ENCODE measurements at places on chromosomes 3 and 15.

- DNase-seq, result no peak
Measured at GRCh38 chr15:83657549-83657948, 3.6 kb downstream of the ADAMTSL3 start.

DNA sequence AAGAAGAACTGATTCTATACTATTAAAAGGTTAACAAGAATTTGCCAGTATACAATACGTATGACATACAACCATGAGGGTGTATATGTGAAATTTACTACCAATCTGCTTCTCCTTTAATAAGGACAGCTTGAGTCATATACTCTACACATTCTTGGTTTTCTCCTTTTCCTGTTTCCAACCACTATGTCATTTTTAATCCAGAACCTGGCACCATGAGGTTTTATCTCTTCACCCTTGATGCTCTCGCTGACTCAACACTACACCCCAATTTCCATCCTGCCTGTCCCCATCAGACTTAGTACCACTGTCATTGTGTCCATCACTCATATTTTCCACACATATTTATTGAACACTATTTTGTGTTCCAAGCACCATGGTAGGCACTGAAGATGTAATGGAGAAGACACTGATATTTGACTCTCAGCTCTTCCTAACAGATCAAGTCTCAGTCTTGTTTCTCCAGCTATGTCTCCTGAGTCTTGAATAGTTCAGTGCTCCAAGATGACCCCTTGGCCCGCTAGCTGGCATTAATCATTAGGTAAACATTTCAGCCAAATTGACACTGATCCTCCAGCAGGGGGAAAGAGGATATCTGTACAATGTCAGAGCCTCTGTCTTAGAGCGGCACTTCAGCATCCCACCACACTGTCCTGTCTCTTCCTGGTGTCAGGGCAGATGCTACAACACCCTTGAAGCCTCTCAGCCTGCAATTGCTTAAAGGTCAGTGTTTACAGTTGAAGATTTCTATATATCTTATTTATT, 11.2 kb upstream of the COL8A1 start:
- no peak for DNase-seq

DNA sequence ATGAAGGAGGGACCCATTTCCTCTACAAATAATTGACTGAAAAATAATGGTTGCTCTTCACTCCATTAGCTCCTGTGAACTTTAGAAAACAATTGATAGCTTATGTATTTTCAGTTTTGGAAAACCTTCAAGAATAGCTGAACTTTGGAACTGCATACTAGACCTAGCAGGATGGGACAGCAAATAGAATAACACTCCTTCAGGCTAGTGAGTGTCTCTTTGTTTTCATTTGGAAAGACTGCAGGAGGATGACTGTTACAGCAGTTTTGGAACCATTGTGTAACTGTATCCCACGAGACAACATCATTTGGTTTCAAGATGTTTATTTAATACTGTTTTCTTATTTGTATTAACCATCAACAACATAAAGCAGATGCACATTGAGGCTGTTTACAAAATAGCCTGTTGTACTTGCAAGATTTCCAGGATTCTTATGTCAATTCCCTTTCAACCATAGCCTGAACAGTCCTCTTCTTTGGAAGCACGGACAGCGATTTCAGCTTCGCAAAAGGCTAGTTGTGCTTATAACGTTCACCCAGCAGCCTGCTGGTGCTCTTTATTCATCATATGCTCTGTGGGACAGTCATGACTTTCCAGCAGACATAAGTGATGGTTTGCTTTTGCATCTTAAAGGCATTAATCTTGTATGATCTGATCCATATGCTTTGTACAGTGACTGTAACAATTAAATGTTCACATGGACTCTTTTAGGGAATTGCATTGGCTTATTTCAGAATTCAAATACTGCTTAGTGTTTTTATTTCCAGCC, 335.5 kb downstream of the IL5RA start:
- no peak for DNase-seq

- no peak for DNase-seq
Measured at GRCh38 chr3:64974401-64974800, 286.6 kb upstream of the ADAMTS9 start.

- DNase-seq, result no peak
Measured at GRCh38 chr3:60953351-60953750, 297.9 kb downstream of the FHIT start.

GRCh38 chr3:43766672-43767465, 76.1 kb downstream of the ABHD5 start:
- no peak for DNase-seq

GRCh38 chr3:15460891-15461531, 33.6 kb downstream of the EAF1 start:
- no peak for DNase-seq

DNA sequence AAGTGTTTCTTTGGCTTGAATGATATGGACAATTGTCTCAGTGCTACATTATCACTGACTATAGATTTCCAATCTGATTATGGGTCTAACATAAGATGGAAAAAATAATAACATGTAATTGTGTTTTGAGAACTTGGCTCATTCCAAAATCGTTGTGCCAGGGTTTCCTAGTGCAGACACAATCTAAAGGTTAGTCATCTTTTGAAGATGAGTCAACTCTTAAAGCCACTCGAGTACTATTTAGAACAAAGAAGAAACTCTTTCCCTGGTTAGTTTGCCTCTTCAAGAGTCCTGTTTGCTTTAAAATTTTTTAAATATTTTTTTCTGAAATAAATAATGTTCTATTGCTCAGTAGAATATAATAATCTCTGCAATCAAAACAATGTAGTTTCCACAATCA, 301.0 kb downstream of the CADM2 start:
- DNase-seq, result no peak

- DNase-seq, result no peak
Measured at GRCh38 chr15:81302701-81303109, 21.2 kb downstream of the STARD5 start.

DNA sequence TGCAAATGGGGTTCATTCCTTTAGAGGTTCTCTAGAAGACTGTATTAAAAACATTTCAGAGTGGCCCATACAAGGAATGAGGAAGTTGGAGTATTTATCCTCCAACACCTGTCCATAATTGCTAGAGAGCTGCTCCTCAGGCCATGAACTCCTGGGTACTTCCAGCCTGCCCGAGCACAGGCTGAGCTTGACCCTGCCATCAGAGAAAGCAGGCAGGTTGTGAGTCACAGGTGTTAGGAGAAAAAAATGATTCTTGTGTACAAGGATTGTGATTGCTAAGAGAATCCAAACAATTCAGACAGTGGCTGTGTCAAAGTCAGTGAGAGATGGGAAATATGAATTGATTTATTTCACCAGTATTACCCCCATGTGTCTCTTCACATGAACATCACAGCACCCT, 156.8 kb upstream of the GADL1 start:
- DNase-seq, result no peak

DNA sequence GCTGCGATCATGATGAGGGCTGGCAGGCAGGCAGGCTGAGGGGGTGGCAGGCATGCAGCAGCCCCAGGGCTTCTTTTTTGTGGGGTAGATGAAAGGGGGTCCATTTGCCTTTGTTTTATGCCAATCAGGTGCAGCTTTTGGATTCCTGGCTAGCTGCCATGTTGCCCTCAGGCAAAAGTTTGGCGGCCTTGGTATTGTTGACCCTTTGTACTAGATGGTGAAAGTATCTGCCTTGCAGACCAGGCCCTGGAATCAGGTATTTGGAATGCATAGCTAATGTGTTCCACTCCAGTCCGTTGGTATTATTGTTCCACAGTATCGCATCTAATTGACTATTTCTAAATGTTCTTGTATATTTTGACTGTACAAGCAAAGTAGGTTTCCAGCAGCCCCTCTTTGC, 35.0 kb downstream of the EEFSEC start:
- DNase-seq, result no peak

- DNase-seq, result no peak
Measured at GRCh38 chr3:79002465-79003372, 765.1 kb downstream of the ROBO1 start.

DNA sequence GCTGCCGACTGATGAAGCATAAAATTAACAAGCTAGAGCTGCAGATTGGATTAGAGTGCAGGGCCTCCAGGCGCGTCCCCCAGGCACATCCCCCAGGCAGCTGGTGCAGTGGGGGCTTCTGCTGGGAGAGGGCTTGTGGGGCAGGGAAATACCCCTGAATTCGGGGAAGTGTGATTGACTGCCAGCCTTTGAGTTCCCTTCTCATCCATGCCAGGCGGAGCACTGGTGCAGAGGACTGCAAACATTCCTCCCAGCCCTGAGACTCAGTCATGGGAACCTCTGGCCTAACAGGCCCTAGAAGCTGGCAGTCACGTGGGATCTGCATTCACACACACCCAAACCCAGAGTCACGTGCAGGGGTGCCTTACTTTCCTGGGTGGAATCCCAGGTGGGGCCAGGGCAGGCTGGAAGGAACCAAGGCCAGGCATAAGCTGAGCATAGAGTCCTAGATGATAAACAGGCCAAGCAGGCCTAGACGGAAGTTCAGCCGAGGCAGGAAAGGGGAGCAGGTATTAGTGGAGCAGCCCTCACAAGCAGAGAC, 46.2 kb upstream of the SEC22A start:
- DNase-seq, result no peak

GRCh38 chr3:153633407-153633806, 471.4 kb downstream of the RAP2B start:
- no peak for DNase-seq

- DNase-seq, result no peak
Measured at GRCh38 chr3:160564258-160564911, 986 bp downstream of the KPNA4 start.

- DNase-seq, result no peak
Measured at GRCh38 chr3:130963878-130964277, 62.7 kb downstream of the ASTE1 start.

- DNase-seq, result no peak
Measured at GRCh38 chr15:70387081-70387480, 289.4 kb upstream of the TLE3 start.

GRCh38 chr3:150739200-150739863, 23.6 kb downstream of the SIAH2 start:
- DNase-seq, result no peak

GRCh38 chr3:55423782-55424181, 63.3 kb downstream of the WNT5A start:
- no peak for DNase-seq

DNA sequence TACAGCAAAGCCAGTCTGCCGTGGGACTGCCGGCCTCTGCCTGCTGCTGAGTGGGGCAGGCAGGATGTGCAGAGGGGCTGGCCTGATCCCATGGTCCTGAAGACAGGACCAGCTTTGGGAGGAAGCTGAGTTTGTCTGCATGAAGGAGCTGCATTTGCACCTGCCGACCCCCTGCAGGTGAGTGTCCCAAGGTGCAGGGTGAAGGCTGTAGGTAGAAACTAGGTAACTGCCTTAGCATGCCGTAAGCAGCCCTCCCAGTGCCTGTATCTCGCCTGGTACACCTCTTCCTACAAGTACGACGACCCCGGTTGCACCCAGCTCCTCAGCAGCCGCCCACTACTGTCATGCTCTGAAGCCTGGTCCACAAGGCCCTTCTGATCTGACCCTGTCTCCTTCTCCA, 34.9 kb downstream of the AMOTL2 start:
- DNase-seq, result no peak

DNA sequence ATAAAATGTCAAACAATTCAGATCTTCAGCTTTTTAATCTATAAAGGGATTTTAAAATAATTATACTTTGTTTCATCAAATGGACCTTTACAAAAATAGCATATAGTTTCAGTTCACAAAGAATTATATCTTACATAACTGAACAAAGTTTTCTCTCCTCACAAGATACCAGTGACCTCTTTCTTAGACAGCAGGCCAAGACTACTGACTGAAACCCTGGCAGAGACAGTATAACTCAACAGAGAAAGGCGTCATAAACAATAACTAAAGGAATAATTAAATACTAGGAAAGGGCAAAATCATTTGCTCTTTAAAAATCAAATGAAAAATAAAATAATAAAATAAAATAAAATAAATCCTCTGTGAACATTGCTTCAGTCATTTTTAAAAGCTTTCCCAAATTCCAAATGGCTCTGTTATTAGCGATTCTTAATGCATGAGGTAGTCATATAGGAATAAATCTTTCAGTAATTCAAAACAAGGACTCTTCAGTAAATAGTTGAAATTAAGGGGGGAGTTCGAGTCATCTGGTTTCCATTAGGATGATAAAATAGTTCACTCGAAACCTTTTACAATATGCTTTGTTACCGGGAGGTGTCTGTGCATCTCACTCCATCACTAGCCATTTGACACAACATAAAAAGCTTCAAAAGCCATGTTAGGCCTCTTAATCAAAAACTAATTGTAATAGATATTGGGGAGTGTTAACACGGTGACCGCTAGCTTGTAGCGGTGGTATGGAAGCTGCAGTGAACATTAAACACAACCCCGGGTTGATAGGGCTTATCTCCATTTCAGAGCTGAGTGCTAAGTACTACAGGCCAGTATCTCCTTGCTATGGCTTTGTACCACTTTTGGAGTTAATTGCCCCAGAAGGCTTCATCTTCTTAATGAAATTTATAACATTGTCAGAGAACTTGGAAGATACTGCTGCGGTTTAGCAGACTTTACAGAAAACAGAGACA, 142.9 kb upstream of the NR2F2 start:
- DNase-seq, result no peak

DNA sequence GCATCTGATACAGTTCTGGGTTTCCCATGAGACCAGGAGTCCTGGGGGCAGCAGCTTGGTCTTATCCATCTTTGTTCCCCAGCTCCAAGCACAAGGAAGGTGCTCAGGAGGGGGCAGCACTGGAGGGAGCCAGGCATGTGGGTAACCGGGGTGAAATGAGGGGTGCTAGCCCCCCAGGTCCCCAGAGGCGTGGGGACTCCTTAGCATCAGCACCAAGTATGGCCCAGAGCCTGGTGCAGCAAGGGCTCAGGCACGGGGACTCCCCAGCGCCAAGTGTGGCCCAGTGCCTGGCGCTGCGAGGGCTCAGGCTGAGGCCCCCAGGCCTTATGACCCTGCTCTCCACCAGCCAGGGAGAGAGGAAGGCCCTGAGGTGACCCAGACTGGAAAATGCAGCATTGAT, 94.1 kb downstream of the CHSY1 start:
- no peak for DNase-seq

DNA sequence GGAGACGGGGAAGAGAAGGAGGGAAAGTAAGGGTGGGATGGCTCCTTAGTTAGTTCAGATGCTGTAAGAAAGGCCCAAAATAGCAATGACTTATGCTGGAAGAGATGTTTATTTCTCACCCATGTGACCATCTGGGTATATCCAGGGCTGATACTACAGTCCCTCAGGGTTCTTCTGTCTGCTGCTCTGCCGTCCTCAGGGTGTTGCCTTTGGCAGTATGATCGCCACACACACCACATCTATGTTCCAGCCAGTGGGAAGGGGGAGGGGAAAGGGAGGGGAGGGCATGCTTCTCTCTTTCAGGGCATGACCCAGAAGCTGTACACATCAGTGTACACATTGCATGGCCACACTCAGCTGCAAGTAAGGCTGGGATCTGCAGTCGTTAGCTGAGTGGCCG, 10.2 kb downstream of the CD276 start:
- no peak for DNase-seq

GRCh38 chr3:185330644-185331043, 32.3 kb upstream of the MAP3K13 start:
- no peak for DNase-seq

- no peak for DNase-seq
Measured at GRCh38 chr15:93121973-93122910, 33.2 kb upstream of the RGMA start.
